ENCODE measurements at places on chromosomes 4 and X.
A peak's percentile ranks its signal among the peaks of the same experiment; 100 is the strongest.

- peak; percentile 25 for DNase-seq
Observed at GRCh38 chr4:57136281-57136680, 26.1 kb upstream of the IGFBP7 start.

GRCh38 chr4:119688446-119688845 lies 59.8 kb upstream of the PDE5A start:
- DNase-seq: no peak

GRCh38 chr4:14167876-14168510 lies 540.5 kb upstream of the BOD1L1 start:
- DNase-seq: no peak

- DNase-seq: no peak
Observed at GRCh38 chr4:67087897-67088296, 457.4 kb downstream of the CENPC start.

DNA sequence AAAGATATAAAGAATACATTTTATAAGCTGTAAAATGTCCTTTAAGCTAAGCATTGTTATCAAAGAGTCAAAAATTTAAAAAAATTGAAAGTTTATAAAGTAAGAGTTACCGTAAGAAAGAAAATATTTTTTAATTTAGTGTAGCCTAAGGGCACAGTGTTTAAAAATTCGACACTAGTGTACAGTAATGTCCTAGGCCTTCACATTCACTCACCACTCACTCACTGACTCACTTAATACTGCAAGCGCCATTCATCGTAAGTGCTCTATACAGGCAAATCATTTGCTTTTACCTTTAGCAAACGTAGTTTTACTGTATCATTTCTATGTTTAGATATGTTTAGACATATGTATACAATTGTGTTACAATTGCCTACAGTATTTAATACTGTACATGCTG lies 20.2 kb downstream of the GLRA3 start:
- no peak for DNase-seq

DNA sequence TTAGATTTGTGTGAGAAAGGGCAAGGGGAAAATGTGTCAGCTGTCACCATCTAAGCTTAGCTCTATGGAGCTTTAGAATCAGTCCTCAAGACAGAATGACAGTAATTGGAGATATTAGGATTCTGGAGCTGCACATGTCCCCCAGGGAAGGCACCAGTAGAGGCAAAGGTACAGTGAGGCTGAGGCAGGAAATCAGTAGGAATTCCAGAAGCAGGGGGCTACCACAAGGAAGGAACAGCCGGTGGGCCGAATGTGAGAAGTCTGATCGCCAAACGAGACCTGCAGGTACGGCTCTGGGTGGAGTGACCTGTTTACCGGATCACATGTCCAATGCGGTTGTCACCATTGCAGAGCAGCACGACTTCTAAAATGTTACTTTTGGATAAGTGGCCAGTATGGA lies 52.6 kb downstream of the RNF150 start:
- no peak for DNase-seq

DNA sequence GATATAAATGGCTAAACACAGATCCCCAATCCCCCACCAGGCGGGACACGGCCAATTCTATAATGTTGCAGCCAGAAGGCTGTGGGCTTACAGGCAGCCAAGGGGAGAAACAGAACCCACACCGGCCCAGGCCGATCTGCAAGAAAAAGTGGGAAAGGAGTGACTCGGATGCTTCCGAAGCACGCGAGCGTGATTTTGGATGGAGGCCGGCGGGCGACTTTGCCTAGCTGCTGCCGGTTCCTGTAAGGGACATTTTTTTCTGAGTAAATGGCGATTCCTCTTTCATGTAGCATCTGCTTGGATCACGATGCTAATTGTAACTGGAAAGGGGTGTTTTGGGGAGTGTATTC lies 470.2 kb downstream of the PCDH19 start:
- DNase-seq: no peak

DNA sequence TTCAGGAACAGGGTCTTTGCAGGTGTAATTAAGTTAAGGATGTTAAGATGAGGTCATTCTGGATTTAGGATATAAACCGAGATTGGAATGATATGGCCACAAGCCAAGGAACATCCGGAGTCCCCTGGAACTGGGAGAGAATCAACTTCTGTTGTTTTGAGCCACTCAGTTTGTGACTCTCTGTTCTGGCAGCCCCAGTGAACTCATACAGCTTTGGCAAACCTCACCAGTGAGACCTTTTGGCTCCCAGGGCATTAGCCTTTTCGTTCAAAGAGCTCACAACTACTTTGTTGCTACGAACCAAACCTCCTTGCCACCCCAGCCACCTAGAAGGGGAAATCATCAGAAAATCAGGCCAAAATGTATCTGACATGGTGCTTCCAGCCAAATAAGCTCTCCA lies 80.4 kb downstream of the MTMR1 start:
- no peak for DNase-seq

GRCh38 chr4:140662082-140662869 lies 93.5 kb upstream of the UCP1 start:
- DNase-seq: peak; percentile 16

DNA sequence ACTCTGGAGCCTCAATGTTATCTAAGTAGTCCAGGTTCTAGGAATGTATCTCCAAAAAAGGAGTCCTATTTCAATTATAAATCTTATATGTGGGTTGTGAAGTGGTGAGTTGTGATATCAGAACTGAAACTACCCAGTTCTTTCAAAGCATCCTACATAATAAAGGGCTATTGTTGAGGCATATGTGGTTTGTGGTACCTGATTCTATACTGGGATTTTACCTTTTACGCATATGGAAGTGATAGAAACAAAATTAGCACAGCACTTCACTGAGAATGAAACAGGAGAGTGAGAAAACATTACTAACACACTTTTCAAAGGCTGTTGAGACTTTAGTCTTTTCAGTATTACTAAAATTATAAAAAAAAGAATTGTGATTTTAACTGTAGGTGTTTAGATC lies 417.7 kb upstream of the GALNT7 start:
- DNase-seq: no peak

GRCh38 chr4:73523126-73523525 lies 41.6 kb downstream of the AFM start:
- DNase-seq: no peak

DNA sequence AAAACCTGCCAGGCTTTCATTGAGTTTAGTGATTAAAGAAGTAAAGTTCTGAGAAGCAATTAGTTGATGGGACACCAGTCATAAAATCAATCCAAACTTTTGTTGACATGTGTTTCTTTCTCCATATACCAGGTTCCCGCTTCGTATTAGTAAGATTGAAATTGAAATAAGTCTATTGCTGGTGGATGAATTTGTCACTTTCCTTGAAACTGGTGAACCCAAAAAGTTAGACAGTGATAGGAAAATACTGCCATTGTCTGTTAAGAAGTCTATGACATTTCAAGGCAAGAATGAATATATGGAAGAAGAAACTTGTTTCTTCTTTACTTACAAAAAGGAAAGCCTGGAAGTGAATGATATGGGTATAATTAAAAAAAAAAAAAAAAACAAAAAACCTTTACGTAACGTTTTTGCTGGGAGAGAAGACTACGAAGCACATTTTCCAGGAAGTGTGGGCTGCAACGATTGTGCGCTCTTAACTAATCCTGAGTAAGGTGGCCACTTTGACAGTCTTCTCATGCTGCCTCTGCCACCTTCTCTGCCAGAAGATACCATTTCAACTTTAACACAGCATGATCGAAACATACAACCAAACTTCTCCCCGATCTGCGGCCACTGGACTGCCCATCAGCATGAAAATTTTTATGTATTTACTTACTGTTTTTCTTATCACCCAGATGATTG lies at the start of gene CD40LG:
Gene CD40LG (plus strand): TSS at position 482 of the 684 bp plus-strand sequence. CDS start 91 bp downstream, at position 573.
- DNase-seq: no peak

- no peak for DNase-seq
Observed at GRCh38 chr4:152707632-152708031, 27.8 kb upstream of the TMEM154 start.

DNA sequence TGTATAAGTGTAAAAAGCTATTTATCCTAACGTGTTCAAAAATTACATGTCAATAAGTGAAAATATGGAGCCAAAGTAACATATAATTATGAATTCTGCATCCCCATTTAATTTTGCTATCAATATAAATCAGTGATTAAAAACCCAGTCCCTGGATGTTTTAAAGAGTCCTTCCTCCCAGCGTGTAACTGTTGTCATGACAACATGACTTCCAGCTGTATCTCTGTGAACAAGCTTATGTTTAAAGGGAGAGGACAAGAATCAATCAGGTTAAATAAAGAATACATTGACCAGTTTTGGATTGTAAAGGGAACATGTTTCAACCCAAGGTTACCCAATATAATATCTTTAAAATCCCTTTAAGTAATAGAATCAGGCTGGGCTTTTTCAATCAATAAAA lies 219.7 kb downstream of the NSUN7 start:
- no peak for DNase-seq

DNA sequence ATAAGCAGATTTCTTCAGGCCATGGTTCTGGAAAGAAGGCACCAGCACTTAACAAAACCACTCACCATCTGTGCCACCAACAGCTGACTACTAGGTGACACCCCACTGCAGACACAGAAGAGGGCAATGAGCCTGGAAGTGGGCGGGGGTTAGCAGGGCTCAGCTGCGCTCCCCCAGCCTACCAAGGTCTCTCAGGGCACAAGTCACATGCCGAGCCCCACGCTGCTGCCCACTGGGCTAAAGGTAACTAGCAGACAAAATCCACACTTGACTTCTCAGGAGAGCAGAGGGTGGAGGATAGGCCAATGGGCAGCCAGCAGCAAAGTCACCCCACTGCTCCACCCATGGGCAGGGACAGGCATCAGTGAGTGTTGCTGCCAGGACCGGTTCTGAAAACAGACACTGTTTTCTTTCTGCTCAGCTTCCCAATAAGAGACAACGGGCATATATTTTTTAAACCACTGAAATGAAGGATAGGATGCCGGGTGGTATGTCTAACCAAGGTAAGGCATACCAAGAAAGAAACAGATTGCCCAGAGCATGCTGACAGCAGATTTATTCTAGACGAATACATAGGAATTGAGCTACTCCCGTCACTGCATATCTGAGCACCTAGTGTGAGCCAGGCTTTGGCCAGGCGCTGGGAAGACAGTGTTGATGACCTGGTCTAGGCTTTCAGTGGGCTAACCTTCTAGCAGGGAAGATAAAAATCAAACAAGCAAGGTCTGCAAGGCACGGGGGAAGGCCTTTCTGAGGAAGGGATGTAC lies 20.1 kb downstream of the ACSL1 start:
- DNase-seq: no peak

GRCh38 chr4:96352051-96352517 lies 512.2 kb downstream of the PDHA2 start:
- DNase-seq: no peak

DNA sequence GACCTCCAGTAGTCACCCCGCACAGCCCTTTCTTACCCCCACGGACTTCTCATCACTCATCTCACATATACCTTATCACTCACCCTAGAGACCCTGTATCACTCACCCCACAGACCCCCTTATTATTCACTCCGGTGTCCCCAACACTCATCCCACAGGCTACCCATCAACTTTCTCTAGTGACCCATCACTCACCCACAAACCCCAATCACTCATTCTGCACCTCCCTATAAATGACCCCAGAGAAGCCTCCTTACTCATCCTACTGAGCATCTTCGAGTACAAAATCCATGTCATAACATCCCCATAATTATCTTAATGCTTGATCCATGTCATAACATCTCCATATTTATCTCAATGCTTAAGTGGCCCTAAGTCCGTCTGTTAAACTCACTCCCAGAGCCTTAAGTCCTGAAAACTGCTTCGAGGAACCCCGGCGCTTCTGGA lies 934 bp downstream of the ZNF41 start:
- DNase-seq: no peak

All from fibroblast of skin of abdomen (primary cell).